Fibroblast of the aortic adventitia (primary cell): ENCODE measurements at places on chromosomes 1 and 21. TPM values are rescaled to one million over a fixed set of nuclear protein-coding genes. Genes with fewer than 3 reads are reported as not detected.
A peak's percentile ranks its signal among the peaks of the same experiment; 100 is the strongest.

- peak; percentile 62 for DNase-seq
Measured at GRCh38 chr1:200033511-200034261, 6.2 kb downstream of the NR5A2 start.

DNA sequence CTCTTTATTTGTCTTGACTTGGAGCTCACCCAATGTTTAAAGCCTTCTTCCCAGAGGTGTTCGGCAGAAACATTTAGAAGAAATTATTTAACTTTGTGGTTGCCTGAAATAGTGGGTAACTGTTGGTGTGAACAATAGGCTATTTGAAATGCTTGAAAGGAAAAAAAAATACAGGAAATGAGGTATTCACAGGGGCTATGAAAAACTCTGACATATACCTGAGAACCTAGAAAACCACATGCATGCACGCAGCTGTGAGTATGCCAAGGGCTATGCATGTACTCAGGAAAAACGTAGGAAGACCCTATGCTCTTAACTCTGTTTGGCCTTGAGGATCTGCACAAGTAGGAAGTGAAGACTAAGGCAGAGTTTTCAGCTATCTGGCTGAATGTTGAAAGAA lies 16.4 kb upstream of the RNF186 start:
- no peak for DNase-seq

GRCh38 chr1:220084460-220084859 lies 5.1 kb downstream of the BPNT1 start:
- DNase-seq, result no peak

DNA sequence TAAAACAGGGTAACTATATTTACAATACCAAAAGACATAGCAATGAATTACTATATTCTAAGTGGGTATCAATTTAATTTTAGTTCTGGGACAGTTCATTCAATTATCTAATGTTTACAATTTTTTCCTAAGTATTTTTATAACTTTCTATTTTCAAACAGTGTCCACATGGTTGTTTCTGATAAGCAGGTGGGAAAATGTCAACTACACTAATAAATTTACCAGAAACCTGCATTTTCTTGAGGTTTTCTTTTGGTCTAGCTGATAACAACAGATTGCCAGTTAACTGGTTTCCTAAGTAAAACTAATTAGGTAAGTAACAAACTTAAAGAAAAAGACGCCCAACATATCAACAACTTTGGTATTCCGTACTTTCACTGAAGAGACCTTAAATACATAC lies 84.9 kb upstream of the GFI1 start:
- DNase-seq, result no peak

The HCRTR1 gene
- 0.18 TPM in 1 of 2 replicates, not detected in the other for total RNA-seq

DNA sequence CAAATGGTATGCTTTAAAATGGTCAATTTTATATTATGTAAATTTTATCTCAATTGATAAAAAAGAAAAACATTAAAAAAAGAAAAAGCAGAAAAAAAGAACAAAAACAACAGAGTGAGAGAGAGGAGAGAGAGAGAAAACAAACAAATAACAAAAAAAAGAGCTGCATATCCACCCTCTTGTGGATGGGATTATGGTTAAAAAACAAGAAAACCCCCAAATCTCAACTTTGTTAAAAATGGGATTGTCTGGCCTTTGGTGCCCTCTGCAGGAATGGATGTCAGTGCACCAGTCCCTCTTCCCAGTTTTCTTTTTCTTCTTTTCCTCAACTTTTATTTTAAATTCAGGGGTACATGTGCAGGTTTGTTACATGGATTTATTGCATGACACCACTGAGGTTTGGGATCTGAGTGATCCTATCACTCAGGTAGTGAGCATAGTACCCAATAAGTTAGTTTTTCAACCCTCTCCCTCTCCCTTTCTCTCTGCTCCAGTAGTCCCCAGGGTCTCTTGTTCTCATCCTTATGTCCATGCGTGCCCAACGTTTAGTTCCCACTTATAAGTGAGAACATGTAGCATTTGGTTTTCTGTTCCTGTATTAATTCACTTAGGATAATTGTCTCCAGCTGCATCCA lies 28.1 kb downstream of the RNF187 start:
- DNase-seq, result peak; percentile 71

DNA sequence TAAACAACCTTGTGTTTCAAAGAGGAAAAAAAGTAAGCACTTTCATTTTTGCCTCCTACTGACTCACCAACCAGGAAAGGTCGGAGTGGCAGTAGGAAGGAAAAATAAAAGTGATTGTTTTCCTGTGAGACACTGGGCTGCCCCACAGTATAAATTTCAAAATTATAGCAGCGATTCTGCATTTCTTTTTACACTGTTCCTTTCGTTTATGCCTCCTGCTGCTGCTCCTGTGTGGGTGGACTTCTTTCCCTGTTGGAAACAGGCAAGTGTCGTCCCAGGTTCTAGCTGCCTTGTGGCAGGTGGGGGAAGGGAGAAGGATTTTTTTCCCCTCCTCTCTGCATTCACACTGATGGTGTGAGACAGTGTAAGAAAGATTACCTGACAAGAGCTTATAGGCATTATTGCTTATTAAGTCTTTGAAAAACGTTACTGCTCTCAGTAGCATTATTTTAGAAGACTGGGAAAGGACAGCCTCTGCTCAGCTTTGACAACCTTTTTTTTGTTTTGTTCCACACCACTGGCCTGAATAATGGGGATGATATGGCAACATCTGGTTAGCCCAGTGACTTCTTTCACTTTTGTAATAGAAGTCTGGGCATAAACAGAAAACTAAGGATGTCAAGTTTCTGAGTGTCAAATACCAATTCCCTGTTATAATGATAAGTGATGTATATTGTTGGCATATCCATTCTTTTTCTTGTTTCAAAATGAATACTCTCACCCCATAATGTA lies 77.9 kb downstream of the NEK7 start:
- peak; percentile 47 for DNase-seq

The ELAPOR1 gene
- 0.16 and 0.45 TPM in 2 replicates for total RNA-seq

DNA sequence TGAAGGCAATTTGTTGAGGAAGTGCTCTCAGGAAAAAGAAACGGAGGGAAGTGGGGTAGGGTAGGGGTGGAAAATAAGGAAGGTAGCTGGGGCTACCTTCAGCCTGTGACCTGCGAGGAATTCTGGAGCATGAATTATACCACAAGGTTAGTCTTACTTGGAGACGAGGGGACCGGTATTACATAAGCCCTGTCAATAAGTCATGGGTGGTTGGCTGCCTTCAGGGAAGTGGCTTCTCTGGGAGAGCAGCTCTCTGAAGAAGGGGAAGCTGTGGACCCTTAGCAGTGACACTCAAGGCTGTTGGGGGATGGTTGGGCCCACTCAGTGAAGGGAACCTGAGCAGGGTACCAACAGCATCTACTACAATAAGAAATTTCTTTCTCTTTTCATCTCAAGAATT lies 111.3 kb downstream of the TNFSF18 start:
- DNase-seq, result no peak

DNA sequence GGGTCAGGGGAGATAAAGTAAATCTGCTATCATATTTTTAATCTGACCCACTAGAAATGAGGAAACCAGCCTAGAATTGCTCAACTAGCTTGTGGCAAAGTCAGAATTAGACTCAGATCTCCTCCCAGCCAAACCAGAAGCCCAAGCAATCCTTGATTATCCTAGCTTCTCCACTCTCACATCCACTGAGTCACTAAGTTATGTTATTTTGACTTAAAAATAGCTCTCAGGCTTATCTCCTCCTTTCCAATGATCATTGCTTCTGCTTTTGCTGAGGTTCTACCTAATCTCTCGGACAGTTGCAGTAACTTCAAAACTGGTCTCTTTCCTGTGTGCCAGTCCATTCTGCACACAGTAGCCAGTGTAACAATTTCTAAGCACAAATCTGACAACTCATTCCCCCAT lies 22.9 kb downstream of the OVAAL start:
- peak; percentile 82 for DNase-seq

- no peak for DNase-seq
Measured at GRCh38 chr1:106226550-106226949, 829.9 kb upstream of the PRMT6 start.

The FYB2 gene
- total RNA-seq, result not detected in 2 replicates

- DNase-seq, result no peak
Measured at GRCh38 chr1:200290010-200290685, 119.7 kb downstream of the ZNF281 start.

DNA sequence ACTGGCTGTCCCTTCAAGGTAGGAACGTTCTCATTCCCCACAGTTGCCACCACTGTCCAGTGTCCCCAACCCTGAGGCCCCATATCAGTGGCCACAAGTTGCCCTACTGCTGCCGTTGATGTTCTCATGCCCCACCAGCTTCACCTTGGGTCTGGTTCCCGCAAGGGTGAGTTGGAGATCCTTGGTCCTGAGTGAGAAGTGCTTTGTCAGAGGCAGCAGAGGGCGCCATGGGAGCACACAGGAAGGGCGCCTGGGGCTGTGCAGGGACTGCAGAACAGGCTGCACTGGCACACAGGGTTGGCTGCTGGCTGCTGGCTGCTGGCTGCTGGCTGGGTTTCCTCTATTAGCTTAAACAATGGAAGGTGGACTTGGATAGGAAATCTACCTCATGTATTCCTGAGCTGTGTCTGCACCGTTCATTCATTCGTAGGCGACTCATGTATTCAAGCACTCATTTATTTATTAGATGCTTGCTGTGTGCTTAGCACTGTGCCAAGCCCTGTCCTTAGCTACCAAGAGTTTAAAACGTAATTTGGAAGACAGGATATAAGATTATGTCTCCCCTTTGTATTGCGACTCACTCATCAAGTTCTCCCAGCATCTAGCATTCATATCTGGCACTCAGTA lies 2.1 kb upstream of the S100A9 start:
- peak; percentile 46 for DNase-seq

The OR2L8 gene
- total RNA-seq, result not detected in 2 replicates

The CHRM3 gene
- total RNA-seq, result 0.09 TPM in 1 of 2 replicates, not detected in the other

DNA sequence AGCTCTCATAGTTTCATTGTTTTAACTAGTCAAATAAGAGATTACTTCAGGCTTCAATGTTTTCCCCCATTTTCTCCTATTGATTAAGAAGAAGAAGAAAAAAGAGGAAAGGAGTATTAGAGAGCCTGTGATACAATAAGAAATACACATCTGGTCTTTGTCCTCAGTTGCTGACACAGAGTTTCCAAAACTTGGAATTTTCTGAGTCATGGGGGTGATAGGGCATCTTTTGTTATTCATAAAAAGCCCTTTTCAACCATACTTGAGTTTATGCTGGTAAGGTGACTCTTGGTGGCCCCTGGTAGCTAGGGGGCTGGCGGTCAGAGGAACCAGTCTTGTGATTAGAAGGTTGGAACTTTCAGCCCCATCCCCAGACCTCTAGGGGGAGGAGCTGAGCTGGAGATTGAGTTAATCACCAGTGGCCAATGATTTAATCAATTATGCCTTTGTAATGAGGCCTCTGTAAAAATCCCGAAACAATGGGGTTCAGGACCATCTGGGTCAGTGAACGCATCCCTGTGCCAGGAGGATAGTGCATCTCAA lies 28.9 kb upstream of the KLF18 start:
- peak; percentile 70 for DNase-seq

- DNase-seq, result no peak
Measured at GRCh38 chr1:201080135-201080534, 32.1 kb downstream of the CACNA1S start.

The OR2AK2 gene
- total RNA-seq, result not detected in 2 replicates

GRCh38 chr1:234458352-234459017 lies 20.5 kb downstream of the TARBP1 start:
- no peak for DNase-seq

GRCh38 chr1:208029381-208030287 lies 118.7 kb upstream of the CD34 start:
- peak; percentile 87 for DNase-seq

DNA sequence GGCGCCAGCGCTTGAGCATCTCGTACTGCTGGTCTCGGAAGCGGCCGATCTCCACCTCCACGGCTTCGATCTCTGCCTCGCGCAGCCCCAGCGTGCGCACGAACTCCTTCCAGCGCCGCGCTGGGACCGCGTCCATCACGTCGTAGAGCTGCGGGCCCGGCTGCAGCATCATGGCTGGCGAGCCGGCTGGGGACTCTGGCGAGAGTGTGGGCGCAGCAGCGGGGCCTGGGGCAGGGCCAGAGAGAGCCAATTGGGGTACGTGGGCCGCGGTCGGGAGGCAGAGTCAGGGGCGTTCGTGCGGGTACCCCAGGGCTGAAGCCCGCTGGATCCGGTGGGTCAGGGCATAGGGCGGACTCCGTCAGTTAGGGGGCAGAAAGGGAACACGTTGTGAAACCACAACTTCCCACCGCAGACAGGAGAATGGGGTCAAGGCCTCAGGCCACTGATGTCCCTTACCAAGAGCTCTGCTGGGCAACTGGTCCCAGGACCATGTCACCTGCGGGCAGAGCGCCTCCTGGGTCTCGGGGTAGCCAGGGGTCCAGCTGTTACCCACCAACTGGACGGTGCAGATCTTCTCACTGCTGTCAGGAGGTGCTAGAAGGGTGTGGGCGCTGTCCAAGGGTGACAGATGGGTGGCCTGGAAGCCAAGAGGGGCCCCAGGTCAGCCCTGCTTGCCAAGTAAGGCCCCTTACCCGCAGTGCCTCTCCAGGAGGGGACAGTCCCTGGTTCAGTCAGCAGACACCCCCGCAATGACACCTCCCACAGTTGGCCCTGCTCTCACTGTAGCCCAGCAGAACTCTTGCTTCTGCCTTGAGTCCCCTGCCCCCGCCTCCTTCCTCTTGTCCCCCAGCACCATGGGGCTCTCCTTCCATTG lies 4.2 kb downstream of the TNFRSF25 start:
- no peak for DNase-seq

DNA sequence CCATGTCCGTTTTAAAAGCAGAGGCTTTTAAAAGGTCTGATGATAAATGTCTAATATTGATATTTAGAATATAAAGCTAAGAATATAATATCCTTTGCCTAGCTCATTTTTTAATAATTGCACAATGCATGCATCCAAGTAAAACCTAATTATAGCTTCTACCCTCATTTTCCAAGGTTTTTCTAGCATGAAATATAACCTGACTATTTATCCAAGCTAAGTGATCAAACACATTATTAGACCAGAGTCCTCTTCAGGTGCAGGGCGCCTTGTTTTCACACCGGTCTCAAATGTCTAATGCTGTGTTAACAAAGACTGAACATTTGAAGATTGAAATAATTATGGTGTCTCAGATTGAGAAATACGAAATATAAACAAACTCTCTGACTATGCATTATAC lies 648.9 kb upstream of the CXADR start:
- DNase-seq, result no peak

The ACOT11 gene
- total RNA-seq, result 1.1 and 3.9 TPM in 2 replicates

DNA sequence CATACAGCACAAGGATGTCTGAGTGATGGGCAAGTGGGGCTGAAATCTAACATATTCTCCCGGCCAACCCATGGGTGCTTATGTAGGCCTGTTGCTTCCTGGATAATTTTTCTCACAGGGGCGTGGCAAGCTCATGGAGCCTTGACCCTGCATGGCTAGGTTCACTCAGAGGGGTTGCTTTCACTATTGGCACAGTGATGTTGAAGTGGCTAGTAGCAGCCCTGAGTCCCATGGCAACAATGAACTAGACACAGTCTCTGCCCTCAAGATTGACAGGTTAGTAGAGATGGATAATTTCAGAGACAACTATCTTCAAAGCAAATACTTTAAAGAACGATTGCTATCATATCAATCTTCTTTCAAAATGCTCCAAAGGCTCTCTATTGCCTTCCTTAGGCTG lies 6.5 kb upstream of the MAB21L3 start:
- DNase-seq, result no peak

The DTL gene
- total RNA-seq, result 1.5 and 47.7 TPM in 2 replicates

The CLDN8 gene
- not detected in 2 replicates for total RNA-seq
